ENCODE measurements at places on chromosomes 2 and 18.

DNA sequence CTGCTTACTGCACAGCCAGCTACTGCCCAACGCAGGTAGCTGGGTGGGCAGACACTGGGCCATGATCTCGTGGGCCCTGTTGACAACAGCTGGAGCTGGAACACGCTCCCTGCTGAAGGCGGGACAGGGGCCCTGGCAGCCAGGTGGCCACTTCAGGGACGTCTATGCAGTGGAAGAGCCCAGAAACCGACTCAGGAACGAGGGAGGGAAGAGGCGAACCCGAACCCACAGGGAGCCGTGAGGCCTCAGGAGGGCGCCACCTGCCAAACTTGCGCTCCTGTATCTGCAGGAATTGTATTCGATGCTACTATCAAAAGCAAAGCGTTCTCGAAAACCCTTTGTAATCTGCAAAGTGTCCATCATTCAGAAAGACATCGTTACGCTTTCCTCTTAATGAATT is 198.4 kb downstream of the EIPR1 start:
- no peak for DNase-seq

- no peak for DNase-seq
Measured at GRCh38 chr2:10452312-10452711, 4.2 kb upstream of the ODC1 start.

DNA sequence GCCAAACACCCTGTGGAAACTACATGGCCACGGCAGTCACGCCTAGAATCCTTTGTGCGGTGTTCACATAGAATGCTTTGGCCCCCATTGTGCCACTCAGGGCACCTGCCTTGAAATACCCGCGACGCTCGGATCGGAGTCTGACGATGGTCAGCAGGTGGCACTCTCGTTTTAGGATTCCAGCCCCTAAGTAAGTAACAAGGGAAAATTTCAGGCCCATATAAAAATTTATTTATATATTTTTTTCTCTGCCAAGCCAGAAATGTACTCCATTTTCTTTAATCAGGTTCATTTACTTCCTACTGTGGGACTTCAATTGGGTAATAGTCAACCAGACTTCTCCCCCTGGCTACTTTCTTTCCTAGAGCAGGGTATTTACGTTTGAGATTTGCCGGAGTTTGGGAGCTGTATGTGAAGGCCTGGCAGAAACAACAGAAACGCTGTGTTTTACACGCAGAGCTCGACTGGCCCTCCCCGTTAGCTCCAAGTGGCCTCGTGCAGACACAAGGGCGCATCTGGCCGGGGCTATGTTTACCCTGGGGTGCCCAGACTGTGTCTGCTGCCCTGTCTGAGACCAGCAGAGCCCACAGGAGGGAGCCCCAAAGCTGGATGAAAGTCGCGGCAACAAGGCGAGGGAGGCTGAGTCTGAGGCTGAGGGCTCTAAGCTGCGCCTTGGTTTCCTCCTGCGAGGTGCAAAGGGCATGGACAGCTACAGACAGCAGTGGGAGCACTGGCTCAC is 41.6 kb downstream of the LRRC30 start:
- no peak for DNase-seq

GRCh38 chr2:14633061-14633460 is 544 bp downstream of the LRATD1 start:
- DNase-seq, result no peak
